AG10803 (cell line): ENCODE measurements at places on chromosomes 7 and 10.
A peak's percentile ranks its signal among the peaks of the same experiment; 100 is the strongest.

DNA sequence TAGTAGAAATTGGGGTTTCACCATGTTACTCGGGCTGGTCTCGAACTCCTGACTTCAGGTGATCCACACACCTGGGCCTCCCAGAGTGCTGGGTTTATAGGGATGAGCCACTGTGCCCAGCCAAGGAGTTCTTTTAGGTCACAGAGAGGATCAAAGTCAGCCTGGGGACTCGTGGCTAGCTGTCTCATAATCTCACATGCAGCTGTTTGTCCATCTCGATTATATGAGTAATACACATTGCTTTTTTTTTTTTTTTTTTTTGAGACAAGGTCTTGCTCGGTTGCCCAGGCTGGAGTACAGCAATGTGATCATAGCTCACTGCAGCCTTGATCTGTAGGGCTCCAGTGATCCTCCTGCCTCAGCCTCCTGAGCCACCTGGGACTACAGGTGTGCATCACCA is 2.2 kb downstream of the IFT22 start:
- DNase-seq: no peak

GRCh38 chr7:24500599-24500998 is 72.7 kb upstream of the PALS2 start:
- no peak for DNase-seq

GRCh38 chr7:74092964-74093471 is 9.4 kb downstream of the LIMK1 start:
- DNase-seq: no peak

- DNase-seq: peak; percentile 78
These were observed 17.7 kb downstream of the CACNB2 start for GRCh38 chr10:18157881-18158280.

DNA sequence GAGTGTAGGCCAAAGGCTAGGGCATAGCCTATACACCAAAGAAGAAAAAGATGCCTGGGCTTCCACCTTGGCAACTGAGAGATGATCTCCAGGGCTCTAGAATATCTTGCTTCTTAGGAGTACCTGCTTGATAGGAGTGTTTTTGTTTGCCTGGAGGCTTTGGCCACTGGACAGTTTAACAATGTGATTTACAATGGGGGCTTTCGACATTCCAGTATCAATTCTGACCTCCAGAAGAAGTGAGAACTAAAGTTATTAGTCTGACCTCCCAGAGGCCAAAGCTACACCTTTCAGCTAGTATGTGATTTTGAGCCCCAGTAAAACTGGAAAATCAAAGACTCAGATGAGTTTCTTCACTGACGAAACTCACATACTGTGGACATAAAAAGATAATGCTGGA is 96.1 kb downstream of the JMJD1C start:
- DNase-seq: no peak

DNA sequence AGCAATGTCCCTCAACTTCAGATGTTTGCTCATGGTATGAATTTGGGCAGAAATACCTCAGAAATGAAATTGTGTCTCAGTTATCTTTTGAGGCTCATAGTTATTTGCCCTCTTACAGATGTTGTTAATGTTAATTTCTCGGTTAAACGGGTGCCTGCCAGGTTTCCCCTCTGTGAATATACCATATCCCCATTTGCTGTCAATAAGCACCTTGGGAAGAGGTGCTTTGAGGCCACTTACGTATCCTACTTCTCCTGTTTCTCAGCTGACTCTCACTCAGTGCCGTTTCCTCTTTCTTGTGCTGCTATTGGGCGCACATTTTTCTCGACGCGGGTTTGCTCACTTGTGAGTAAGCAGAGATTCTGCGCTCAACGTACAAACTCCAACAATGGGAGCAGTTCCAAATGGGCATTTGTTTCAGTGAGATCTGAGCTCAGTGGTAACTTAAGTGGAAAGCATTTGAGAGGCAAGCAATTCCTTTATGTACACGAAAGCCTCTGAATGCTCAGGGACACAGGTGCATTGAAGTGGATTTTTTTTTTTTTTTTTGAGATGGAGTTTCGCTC is 34.8 kb upstream of the JAKMIP3 start:
- DNase-seq: no peak

- peak; percentile 88 for DNase-seq
These were observed 11.4 kb downstream of the KDM7A start for GRCh38 chr7:140165422-140165821.

- DNase-seq: peak; percentile 62
These were observed at the start of gene HIPK2 for GRCh38 chr7:139777948-139778841. HIPK2 (minus strand) TSS chr7:139777998; CDS start chr7:139777623, 375 bp downstream.

DNA sequence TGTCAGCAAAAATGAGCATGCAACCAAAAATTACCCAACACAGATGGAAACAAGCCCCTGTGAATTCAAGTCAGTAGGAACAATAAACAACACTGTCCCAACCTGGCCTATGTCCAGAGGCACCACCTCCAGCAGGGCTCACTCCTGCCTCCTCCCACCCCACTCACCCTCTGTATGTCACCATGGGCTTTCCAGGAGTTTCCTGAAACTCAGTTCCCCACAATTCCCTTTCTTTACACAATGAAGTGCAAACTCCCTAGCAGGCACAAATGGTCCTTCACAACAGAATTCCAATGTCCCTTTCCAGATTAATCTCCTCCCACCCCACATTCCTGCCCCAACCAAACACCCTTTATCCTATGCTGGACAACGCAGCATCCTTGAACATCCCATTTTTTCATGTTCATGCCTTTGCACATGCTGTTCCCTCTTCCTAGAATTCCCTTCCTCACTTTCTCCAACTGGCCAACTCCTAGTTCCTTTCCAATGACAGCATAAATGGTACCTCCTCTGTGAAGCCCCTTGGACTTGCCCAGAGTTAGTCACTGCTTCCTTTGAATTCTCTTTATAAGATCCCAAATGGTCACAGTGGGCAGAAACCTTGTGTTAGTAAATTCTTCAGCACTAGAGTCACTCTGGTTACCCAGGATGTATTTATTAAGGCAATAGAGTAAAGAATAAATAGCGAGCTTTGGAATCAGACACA is 157.5 kb downstream of the SLIT1 start:
- DNase-seq: peak; percentile 47

DNA sequence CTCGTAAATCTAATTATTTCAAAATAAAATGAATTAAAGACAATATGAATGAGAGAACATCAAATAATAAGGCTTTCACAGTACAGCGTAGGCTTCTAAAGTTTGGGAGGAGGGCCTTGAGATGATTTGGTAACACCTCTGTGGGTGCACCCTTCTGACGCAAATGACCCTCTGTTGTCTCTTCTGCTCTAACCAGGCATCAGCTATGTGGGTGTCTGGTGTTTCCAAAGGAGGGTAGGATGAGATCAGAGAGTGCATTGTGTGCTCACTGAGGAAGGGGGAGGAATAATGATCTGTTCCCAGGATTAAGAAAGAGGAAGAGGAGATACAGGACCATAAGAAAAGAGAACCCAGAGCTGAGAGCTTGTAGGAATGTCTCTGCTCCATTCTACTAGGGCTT is 420.4 kb downstream of the SDK1 start:
- DNase-seq: no peak

DNA sequence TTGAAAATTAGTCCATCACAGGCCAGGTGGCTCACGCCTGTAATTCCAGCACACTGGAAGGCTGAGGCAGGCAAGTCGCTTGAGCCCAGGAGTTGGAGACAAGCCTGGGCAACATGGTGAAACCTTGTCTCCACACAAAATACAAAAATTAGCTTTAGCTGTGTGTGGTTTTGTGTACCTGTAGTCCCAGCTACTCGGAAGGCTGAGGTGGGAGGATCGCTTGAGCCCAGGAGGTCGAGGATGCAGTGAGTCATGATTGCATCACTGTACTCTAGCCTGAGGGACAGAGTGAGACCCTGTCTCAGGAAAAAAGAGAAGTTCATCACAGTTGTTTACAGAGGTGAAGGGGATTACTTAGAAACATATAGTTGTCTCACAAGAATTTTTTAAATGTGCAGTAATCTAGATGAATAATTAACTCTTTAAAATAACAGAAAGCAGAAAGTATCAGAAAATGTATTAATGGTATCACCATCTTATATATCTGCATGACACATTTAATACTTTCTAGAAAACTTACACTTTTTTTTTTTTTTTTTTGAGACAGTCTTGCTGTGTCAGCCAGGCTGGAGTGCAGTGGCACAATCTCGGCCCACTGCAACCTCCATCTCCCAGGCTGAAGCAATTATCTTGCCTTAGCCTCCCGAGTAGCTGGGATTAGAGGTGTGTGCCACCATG is 8.9 kb downstream of the LCOR start:
- DNase-seq: no peak

GRCh38 chr7:11082552-11083213 is 109.0 kb downstream of the PHF14 start:
- DNase-seq: peak; percentile 2
